ENCODE measurements at places on chromosomes 1 and 21. TPM values are rescaled to one million over a fixed set of nuclear protein-coding genes. Genes with fewer than 3 reads are reported as not detected.

DNA sequence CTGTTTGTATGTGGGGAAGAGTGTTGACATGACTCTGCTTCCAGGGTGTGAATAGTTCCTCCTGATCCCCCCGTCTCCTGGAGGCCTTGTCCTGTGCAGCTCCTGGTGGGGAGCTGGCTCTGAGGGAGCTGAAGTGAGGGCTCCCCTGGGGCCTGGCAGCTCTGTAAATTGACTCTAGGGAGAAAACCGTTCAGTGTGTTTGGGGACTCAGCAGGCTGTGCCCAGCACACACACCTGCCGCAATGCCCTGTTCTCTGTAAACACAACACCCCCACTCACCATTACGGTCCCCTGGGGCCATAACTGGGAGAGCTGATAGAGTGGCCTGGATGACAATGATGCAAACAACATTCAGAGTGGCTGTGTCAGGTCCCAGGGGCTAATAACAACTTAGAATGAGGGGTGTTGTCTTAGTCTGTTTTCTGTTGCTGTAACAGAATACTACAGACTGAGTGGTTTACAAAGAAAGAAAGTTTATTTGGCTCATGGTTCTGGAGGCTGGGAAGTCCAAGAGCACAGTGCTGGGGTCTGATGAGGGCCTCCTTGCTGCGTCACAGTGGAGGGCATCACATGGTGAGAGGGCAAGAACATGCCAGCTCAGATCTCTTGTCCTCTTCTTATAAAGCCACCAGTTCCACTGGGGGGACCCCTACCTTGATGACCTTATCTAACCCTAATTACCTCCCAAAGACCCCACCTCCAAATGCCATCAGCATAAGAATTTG is 15.3 kb downstream of the ADORA1 start:
- DNase-seq = no peak

GRCh38 chr1:86499987-86500593 is 31.4 kb downstream of the CLCA1 start:
- no peak for DNase-seq

GRCh38 chr1:245353411-245353810 is 198.6 kb downstream of the KIF26B start:
- no peak for DNase-seq

DNA sequence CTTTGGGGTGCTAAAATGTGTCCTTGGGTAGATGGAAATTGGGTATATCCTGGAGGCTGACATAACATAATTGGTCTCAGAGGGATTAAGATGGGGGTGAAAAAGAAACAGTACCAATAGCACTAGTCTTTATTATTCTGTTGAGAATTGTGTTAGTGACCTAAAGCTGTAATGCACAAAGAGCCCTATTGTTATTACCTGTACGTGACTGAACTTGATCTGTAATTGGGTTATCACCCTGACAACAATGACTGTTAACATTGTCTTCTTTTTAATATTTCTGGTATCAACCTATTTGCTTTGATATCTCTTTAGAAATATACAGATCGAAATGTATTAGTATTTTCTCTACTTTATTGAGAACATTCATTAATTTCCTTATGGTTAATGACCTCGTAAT is 147.6 kb downstream of the NEK7 start:
- no peak for DNase-seq

DNA sequence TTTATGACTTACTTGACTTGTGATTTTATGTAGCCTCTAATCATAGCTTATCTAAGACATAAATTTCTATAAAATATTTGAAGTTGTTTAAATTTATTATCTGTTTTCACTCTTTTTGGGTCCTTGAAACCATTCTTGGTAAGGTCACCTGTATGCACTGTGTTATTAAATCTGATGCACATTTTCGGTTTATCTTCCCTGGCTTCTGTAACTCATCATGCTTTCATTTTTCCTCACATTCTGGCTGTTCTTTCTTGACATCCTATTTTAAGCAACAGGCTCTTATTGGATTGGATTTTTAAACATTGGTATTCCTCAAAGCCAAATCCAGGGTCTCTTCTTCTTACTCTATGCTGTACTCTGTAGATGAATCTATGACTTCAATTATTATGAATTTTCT is 341.6 kb downstream of the TGFB2 start:
- DNase-seq = no peak

DNA sequence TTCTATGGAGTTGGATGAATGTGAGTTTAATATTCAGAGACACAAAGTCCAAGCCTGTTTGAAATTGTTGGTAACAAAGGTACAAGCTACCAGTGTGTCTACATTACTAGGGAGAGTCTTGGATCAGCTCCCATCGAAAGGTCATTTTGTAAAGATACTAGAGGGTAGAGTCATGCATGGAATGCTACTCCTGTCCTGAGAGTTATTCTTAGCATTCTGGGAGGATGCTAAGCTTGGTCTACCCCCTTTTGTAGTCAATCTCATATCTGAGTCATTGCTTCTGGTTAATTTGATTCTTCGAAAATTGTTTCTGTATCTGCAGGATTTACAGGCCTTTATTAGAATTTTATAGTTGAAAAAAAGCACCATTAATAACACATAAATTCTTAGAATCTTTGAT is 240.2 kb downstream of the ST6GALNAC3 start:
- DNase-seq = no peak

GRCh38 chr1:2477791-2478499 is 1.9 kb downstream of the PLCH2 start:
- DNase-seq = no peak

DYNLT4 gene
- 0.72 TPM for total RNA-seq

SRGAP2B gene
- total RNA-seq = 24.8 TPM

PLA2G2F gene
- total RNA-seq = not detected
